ENCODE measurements at places on chromosomes 6 and 20. TPM values are rescaled to one million over a fixed set of nuclear protein-coding genes. Genes with fewer than 3 reads are reported as not detected.

DNA sequence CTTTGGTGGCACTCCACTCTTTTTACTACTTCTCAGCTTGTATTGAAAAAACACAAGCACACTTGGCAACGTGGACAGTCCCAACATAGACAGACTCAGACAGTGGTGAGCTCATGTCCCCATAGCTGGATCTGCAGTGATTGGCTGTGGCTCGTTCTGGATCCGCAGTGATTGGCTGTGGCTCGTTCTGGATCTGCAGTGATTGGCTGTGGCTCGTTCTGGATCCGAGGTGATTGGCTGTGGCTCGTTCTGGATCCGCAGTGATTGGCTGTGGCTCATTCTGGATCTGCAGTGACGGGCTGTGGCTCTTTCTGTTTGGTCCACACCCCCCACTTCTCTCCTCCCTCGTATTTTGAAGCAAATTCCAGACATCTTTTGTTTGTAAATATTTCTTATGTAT, 28.0 kb downstream of the OSBPL2 start:
- DNase-seq: no peak

DNA sequence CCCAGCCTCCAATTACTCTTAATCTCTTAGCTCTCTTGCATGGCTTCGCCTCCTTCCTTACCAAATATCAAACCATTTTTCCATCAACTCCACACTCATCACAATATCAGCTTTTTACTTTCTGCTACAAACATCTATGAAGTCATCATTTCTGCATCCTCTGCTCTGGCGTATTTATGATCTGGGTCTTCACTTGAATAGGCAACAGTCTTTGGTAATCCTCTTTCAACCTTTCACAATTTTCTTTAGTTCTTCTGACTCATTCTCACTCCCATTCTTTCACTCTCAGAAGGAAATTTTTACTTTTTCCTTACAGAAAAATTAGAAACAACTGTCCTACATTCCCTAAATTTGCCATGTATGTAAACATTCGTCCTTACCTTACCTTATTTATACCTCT, 522.4 kb downstream of the HDGFL1 start:
- no peak for DNase-seq

TUBB1 gene
- polyA plus RNA-seq: not detected

- no peak for DNase-seq
These were observed 1.5 kb downstream of the VNN1 start for GRCh38 chr6:132712366-132712765.

DNA sequence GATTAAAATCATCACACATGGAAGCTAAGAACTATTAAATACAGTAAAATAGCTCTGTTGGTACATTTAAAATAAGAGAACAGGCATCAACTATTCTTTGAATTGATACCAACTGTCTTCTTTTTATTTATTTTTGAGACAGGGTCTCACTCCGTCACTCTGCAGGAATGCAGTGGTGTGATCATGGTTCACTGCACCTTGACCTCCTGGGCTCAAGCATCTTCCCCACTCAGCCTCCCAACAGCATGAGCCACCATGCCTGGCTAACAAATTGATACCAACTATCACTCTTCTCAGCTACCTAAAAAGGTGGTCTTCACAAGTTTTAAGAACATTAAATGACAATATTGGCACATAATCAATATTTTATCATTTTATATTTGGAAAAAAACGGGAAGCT, 7.8 kb upstream of the PNISR start:
- no peak for DNase-seq

GRCh38 chr6:167116109-167116837, 6.6 kb upstream of the CCR6 start:
- DNase-seq: no peak

CAGE1 gene
- not detected for polyA plus RNA-seq

SSR1 gene
- 257 TPM for polyA plus RNA-seq

- DNase-seq: no peak
These were observed 1.2 kb downstream of the PDE7B start for GRCh38 chr6:135852746-135853145.

DNA sequence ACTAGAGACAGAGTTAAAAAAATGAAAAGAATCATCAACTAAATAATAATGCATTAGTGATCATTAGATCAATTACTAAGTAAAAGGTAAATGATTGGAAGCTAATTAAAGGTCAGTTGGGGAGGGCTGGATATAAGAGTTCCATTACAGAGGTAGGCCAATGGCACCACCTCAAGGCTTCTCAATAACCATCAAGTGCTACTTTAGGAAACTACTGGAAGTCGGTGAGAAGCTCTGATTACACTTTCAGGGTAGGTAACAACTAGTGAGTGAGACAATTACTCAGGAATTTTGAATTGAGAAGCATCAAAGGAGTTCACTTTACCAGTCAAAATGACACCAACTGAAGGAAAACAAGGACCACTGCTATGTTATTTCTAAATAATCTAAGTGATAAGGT, 90.2 kb upstream of the HDAC2 start:
- no peak for DNase-seq

RAD21L1 gene
- 0.04 TPM for polyA plus RNA-seq

DNA sequence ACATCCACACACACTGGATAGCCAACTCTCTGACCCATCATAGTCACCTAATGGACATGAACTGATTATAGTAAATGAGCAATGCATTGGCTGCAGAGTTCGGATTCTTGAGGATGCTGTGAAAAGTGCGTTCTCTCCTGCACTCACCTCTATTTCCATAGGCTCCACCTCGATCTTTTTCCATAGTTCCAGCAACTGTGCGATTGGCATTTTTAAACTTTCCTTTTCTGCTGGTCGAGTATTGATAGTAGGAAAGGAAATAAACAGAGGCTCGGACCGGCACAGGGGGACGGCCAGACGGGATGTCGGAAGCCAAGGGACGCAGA, 94.4 kb downstream of the RNASET2 start:
- DNase-seq: no peak

GNRH2 gene
- polyA plus RNA-seq: not detected

DNA sequence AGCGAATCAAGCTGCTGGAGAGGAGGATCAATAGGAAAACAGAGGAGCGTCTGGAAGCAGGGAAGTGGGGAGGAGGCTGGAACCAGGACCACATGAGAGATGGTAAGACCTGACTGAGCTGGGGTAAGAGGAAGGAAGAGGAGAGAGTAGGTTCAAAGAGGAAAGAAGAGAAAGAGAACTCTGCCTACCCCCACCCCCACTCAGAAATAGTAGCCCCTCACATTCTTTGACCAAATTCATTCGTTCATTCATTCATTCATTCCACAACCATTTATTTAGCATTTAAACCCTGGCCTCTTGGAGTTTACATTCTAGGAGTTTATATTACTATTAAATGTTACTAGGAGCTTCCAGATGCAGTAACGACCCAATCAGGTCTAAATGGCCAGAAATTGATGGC, 15.8 kb upstream of the HCK start:
- no peak for DNase-seq

NRSN1 gene
- not detected for polyA plus RNA-seq
